ENCODE measurements at places on chromosomes 3 and 15.

GRCh38 chr3:64074060-64074459, 50.8 kb upstream of the PSMD6 start:
- no peak for DNase-seq

GRCh38 chr15:67524235-67524634, 3.3 kb downstream of the C15orf61 start:
- no peak for DNase-seq

GRCh38 chr3:11826628-11827265, 19.9 kb downstream of the TAMM41 start:
- DNase-seq: no peak

DNA sequence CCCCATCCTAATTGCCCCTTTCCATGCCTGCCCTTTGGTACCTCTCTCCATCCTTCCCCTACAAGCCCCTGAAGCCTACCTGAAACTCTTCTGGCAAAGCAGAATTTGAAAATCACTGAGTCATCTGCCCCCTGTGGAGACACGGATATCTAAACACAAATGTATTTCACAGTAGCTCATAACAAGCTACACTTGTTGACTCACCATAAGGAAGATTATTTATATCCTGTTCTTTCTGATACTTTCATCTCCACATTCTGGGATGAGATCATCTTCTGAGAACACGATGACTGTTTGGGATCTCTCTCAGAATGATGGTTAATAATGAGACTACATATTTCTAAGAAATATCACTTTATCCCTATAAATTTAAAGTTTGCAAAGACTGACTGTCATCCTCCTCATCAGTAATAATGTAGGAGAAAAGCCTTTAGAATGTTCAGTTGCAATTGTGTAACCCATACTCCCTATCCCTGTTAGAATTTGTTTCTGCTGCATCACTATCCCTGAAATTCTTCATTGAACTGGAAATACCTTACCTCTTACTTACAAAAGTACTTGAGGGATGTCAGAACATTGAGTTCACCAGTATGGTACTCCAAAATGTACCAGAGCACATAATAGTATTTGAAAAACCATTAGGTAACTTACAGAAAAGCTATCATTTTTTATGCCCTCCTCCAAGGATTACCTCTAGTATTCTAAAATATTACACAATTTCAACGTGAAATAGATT, 116.1 kb upstream of the IL12A start:
- no peak for DNase-seq

GRCh38 chr3:105473521-105474223, 107.0 kb downstream of the ALCAM start:
- DNase-seq: peak; percentile 94

DNA sequence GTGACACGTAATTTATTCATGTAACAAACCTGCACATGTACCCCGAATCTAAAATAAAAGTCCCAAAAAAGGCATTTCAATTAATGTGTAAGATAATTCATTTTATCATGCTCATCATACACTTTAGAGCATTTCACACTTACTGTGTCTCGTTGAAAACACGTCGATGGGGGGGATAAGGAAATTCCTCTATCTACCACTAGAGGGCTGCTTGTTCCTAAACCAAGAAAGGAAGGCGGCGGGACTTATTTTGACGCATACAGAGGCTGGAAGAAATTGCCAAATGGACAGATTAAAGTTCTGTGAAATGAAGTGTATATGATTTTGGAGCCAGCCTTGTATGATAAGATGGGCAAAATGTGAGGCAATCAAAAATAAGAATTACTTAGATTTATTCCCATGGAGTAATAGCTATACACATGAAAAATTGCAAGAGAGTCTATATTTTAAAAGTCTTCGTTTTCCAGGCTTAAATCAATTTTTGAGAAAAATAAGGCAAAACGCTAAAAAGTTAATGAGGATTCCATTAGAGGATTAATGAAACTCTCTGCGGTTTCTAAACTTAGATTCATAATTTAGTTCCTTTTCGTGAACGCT, 346.8 kb downstream of the CNTN3 start:
- no peak for DNase-seq

- DNase-seq: no peak
These were observed 170.8 kb downstream of the ALCAM start for GRCh38 chr3:105537371-105538080.

- no peak for DNase-seq
These were observed 87.5 kb upstream of the PLXNA1 start for GRCh38 chr3:126895178-126896066.

DNA sequence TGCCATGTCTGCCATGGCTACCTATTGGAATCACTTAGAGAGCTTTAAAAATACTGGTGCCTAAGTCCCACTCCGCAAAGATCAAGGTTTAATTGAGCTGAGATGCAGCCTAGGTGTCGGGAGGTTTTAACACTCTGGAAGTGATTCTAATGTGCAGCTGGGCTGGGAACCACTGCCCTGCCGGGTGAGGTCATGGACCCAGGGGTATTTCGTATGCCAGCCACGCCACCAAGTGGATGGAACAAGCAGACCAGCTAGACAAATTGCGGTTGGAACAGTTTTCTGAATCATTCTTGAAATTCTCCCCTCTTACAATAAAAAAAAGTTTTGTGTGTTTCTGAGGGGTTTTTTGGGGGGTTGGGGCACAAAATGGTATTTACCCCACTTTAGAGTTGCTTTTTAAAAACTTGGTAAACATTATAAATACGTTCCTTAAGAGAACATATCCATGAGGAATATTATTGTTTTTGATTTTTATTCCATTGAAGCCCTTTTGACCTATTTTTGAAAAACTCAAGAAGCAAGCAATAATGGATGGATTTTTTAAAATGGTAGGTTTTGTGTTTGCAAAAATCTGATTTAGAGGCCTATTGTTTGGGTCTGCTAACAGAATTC, 66.2 kb upstream of the CSTA start:
- DNase-seq: no peak

- DNase-seq: no peak
These were observed 5.9 kb downstream of the NUP210 start for GRCh38 chr3:13414040-13414729.

DNA sequence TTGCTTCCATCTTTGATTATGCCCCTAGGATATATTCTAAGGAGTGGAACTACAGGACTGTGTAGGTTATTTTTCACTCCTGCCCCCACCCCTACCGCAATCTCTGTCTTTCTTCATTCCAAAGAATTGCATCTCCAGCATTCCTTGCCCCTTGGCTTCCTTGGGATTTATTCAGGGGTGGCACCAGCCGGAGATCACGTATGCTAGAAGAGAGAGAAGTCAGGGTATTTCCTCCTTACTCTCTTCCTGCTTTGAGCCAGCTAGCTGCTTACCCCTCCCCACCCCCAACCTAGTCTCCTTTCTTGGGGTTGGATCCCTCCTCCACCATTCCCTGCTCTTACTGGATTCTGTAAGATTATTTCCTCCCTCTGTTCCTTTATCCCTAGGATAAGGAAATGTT, 35.0 kb upstream of the DENND4A start:
- no peak for DNase-seq

- no peak for DNase-seq
These were observed 298.5 kb downstream of the GBE1 start for GRCh38 chr3:81462921-81463320.

DNA sequence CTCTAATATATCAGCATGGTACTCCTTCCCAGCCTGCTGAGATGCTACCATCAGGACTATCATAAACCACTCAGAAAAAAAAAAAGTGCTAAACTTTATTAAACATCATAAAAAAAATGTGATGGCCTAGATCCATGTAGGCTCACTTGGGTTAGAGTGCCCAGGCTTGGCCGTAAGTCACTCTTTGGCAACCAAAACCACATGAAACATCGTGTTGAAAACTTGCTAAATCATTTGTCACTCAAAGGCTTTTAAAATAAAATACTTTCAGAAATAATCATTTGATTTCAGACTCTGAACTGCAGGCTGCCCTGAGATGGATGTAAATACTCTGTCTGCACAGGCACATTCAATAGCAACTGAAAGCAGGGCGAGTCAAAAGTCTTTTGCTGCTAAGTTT, 78.4 kb upstream of the WNT5A start:
- no peak for DNase-seq

DNA sequence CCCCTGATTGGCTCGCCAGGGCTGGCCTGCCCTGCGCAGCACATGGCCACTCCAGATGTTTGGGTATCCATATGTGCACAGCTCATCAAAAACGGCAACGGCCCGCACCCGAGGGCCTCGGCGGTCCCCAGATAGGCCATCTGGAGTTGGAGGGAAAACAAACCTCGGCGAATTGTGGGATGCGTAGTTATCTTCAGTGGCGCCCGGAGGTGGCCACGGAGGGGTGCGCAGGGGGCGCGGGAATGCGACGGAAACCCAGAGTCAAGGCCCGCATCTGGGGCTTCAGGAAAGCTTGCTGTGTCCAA, 156.5 kb downstream of the TLE3 start:
- DNase-seq: no peak

- DNase-seq: no peak
These were observed 13.2 kb downstream of the ARHGEF3 start for GRCh38 chr3:56788521-56788920.

DNA sequence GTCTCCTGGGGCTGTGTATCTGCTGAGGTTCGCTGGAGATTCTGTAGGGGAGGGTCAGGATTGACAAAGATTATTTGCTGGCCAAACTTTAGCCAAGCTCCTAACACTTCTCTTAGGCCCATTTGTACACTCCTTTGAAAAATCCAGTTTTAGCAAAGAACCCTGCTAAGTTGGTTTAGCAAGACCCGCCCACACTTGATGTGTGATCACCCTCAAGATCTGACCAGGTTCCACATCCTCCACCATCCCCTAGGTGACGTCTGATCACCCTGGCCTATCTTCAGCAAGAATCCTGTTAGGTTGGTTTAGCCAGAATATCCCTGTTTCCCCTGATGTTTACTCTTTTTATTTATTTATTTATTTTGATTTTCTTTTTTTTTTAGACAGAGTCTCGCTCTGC, 14.8 kb upstream of the SLC35G2 start:
- DNase-seq: no peak

DNA sequence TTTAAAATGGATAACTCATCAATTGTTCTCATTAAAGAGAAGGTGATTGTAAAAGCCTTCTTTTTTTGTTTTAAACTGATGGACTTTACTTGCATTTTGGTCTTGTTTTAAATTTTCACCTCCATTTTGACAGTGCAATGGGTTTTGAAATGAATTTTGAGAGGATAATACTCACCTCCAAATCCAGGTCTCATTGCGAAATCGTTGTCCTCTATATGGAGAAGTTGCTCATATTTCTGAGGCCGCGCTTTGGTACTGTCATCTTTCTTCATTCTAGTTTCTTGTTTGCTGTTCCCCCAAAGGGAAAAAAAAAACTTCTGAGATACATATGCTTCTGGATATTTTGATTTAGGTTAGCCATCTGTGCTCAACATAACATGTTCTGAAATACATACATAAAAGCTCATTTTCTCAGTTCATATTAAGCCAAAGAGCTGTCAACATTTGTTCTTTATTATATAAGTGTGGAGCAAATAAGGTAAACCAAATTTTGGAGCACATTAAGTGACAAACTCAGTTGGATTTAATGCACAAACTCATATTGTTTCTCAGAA, 9.6 kb downstream of the GABRR3 start:
- DNase-seq: no peak

DNA sequence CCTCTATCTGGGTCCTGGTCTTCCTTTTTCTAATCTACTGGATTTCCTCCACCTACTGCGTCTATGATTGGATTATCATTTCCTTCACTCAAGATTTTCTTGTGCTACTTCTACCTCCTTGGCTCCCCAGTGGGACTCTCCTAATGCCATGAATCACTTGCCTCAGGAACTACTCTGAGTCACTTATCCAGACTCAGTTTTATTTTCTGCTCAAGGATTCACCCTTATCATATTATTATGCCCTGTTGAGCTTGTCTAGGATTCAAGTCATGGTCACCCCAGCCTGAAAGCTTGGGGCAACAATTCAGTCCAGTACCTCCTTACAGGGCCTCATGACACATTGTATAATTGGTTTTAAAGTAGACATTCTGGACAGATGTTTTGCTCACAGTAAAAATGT, 968.1 kb downstream of the ROBO1 start:
- DNase-seq: no peak
